ENCODE measurements at places on chromosomes 12 and 14.

DNA sequence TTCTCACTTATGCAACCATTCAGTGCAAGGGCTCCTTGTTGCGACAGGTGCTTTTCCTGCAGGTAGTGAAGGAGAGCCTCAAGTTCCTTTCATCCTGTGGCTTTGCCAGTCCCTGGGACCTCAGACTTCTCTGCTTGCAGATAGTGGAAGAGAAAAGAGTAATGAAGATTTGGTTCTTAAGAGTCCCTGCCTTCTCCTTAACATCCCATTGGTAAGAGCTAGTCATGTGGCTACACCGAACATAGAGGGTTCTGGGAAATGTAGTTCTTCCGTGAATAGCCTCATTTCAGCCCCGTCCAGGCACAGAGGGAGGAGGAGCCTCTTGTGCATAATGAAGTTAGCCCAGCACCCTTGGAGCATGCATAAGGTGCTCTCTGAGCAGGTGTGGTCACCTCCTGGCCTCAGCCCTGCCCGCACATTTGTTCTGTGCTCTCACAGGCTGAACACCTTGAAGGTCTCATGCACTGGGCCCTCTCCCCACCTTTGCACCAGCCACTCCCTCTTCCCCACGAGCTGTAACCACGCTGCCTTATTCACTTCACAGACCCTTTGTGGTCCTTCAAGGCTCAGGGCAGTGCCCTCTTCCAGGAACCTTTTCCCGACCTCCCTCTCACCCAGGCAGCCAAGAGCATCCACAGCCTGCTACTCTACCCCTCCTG lies 134.0 kb downstream of the BCL11B start:
- no peak for DNase-seq

GRCh38 chr12:118432812-118433545 lies 56.6 kb downstream of the SUDS3 start:
- DNase-seq, result no peak

DNA sequence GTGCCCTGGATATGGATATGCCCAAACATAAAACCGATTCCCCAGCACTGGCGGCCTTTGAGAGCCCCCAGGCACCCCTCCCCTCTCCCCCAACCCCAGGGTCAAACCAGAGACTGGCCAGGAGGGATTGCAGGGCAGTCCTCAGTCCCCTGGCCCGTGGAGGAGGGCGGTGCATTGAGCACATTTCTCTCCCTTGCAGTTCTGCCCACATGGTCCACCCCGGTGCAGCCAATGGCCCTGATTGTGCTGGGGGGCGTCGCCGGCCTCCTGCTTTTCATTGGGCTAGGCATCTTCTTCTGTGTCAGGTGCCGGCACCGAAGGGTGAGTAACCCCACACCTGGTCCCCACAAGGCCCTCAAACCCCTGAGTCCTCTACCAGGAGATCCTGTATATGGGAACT lies 3.4 kb upstream of the GPR162 start:
- no peak for DNase-seq

DNA sequence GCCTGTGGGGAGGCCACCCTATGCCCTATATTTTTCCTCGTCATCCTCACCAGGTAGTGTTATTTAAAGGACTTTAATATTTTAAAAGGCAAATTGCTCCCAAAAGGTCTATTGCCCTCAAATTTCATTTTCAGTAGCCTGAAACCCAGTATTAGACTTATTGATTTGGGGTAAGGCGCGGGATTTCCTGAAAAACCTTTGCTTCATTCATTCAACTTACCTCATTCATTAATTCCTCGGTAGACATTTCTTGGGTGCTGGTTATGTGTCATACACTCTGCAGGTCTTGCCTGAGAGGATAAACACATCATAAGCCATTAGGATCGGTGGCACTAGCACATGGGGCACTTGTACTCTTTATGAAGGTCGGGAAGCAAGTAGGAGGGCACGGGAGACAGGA lies 99.2 kb downstream of the ARF6 start:
- no peak for DNase-seq

DNA sequence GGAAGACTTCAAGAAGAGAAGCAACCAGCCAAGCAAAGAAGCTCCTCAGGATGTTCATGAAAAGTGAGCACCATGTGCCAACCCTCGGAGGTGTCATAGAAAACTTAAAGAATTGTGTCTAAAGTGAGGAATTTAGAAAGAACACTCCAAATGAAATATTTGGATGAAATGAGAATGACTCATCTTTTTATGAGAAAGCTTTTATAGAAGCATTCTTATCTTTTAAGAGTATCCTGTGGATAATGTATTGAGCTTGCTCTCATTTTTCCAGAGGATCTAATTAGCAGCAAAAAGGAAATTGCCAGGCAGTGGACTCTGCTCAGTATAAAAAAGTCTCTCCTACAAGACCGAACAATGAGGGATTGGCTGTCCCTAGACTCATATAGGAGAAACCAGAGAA lies 454.9 kb downstream of the LRIG3 start:
- no peak for DNase-seq

DNA sequence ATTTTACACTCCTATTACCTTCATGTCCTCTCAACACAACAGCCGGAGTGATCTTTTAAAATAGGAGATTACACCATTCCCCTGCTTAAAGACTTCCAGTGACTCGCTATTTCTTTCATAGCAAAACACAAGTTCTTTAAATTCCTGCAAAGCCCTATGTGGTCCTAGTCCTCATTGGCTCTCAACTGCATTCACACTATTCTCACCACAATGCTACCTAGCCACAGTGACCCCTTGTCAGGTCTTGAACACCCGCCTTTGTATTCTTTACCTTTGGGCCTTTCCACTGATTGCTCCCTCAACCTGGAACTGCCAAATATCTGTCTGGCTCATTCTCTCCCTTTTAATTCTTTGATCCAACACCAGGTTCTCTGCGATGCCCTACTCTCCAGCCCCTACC lies 160.2 kb downstream of the PRIMA1 start:
- no peak for DNase-seq

DNA sequence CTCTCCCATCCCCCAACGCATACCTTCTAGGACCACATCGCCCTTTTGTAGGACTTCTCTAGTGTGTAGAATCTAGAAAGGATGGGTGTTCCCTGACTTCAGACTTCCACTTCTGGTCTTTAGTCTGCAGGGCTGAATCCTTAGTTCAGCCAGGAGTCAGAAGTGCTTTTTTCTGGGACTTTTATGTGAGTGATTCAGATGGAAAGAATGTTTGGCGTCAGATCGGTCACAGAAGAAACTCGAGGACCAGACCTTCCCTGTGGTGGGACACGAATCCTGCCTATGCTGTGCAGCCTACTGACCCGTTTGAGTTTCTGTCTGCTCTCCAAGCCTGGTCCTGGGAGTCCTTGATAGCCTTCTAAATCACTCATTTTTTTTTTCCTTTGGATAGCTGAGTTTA lies 165.4 kb upstream of the SSTR1 start:
- DNase-seq, result no peak

GRCh38 chr14:96085369-96085768 lies 46.2 kb downstream of the C14orf132 start:
- DNase-seq, result no peak

DNA sequence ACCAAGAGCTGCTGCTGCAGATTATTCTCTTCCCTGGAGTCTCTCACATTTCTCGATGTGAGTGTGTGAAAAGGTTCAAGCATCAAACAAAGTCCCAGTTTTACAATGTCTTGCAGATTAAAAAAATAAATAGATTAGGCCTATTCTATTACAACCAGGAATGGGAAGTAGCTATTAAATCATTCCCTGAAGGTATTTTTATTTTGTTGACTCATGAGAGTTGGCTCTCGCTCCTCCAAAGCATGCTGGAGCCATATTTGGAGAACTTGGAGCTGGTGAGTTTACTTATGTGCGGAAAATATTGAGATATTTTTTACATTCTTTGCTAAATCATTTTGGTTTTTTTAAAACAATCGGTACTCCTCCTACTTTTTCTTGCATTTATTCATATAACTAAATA lies 572.3 kb downstream of the ETNK1 start:
- DNase-seq, result no peak

GRCh38 chr14:55446833-55447232 lies 6.4 kb upstream of the TBPL2 start:
- no peak for DNase-seq

DNA sequence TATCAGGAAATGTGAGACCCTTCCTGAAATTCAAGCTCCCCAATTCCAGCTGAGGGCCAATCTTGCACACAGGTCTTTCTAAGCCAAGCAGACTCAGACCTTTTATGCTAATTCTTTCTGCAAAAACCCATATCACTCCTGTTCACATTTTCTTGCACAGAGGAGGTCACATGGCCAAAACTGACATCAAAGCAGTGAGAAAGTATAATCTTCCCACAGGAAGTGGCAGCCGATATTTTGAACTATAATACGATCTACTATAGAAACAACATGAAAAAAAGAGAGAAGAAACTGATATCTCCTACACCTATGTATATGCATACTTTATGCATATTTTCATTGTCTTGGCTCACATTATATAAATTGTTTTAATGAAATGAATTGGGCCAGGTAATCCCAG lies 132.9 kb upstream of the SSTR1 start:
- DNase-seq, result no peak

- DNase-seq, result no peak
Observed at GRCh38 chr12:131028587-131029338, 75.1 kb downstream of the ADGRD1 start.

DNA sequence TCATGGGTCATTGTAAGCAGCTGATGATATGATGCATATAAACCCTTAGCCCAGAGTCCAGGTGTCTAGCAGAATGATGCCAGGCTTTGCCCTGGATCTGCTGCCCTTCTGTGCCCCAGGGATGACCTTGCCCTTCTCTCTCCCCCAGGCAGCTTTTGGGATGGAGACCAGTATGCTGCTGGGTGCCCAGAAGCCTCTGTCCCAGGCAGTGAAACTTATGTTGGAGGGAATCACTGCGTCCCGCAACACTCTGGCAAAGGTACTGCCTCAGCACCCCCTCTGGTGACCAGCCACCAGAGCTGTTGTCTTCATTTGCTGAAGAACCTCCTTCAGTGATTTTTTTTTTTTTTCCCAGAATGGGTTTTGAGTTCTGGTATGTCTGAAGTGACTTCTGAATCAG lies 23.3 kb downstream of the CYP46A1 start:
- DNase-seq, result no peak

Measured in DMS153 (cell line).